Liver (tissue), 10 donors: ENCODE measurements at places on chromosomes 4 and X.

DNA sequence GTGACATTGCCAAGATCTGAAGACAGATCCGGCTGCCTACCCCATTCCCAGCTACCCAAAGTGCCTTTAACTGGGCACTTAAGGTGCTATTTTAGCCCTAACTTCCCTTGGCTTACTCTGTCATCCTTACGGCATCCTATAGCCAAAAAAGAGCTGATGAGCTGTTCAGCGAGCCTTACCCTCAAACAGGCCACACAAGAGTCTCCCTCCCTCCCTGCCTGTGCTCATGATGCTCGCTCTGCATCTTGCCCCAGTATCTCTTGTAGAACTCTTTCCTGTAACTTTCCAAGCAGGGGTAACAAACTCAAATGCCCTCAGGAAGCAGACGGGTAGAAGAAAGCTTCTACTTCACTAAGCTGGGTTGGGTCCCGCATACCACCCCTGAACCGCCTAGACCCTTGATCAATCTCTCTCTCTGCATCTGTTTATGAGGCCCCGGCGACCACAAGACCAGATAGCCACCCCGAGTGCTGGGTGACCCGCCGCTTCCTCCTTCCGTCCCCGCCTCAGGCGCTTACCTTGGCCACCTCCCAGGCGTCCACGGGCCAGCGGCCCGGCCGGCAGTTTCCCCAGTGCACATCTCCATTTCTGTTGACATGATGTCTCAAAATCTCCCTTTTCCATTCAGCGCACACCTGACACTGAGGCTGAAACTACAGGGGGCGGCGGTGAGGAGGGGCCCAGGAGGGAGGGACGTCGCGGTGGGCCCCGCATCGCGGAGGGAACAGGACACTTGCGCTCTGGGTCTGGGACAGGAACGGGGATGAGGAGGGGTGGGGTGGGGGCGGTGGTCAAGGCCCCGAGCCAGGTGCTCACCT is 663 bp downstream of the CXorf38 start:
- peak overlapping the region; percentile 86 for H3K4me3 ChIP-seq
- H3K27ac ChIP-seq: peak overlapping the region; percentile 79
- H3K27me3 ChIP-seq: no peaks in the 10 kb centered on the region
- peaks cover 29% of the 10 kb centered on the region for H3K4me1 ChIP-seq
- no peaks in the 10 kb centered on the region for H3K36me3 ChIP-seq

DNA sequence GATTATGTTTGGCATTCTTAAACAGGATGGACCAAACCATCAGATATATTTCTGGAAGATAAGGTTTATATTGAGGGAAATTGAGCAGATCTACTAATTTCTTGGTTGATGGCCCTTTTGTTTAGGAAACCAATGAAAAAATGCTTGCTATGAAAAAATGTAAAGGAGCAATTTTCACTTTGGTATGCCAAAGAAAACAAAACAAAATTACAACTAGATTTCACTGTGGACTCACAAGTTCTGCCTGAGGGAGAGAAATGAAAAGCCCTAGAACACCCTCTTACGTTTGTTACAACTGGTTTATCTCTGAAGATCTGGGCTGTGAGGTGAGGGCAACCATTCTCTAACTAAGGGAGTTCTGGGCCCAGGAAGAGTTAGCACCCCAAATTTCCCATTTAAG is 122.5 kb upstream of the IL15 start:
- H3K36me3 ChIP-seq: no peaks in the 10 kb centered on the region
- H3K4me3 ChIP-seq: no peak overlapping the region
- no peaks in the 10 kb centered on the region for H3K27me3 ChIP-seq
- no peaks in the 10 kb centered on the region for H3K4me1 ChIP-seq
- no peak for DNase-seq

DNA sequence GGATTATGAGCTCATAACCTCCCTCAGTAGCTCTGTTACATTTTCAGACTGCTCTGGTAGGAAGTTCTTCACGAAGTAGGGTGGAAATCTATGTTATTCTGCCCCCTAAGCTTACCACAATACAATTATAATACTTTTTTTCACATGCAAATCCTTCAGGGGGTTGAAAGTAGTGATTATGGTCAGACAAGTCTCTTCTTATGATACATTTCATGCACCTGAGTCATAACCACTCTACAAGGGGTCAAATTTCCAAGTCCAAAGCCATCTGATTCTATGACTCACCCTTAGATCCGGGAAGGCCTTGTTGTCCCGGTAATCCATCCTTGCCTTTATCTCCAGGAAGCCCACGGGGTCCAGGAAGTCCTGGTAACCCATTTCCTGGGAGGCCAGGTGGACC is 95.2 kb downstream of the ATG4A start:
- no peaks in the 10 kb centered on the region for H3K36me3 ChIP-seq
- no peak for DNase-seq
- H3K4me3 ChIP-seq: no peak overlapping the region
- H3K4me1 ChIP-seq: no peaks in the 10 kb centered on the region
- H3K27ac ChIP-seq: no peak overlapping the region
- H3K27me3 ChIP-seq: no peaks in the 10 kb centered on the region

DNA sequence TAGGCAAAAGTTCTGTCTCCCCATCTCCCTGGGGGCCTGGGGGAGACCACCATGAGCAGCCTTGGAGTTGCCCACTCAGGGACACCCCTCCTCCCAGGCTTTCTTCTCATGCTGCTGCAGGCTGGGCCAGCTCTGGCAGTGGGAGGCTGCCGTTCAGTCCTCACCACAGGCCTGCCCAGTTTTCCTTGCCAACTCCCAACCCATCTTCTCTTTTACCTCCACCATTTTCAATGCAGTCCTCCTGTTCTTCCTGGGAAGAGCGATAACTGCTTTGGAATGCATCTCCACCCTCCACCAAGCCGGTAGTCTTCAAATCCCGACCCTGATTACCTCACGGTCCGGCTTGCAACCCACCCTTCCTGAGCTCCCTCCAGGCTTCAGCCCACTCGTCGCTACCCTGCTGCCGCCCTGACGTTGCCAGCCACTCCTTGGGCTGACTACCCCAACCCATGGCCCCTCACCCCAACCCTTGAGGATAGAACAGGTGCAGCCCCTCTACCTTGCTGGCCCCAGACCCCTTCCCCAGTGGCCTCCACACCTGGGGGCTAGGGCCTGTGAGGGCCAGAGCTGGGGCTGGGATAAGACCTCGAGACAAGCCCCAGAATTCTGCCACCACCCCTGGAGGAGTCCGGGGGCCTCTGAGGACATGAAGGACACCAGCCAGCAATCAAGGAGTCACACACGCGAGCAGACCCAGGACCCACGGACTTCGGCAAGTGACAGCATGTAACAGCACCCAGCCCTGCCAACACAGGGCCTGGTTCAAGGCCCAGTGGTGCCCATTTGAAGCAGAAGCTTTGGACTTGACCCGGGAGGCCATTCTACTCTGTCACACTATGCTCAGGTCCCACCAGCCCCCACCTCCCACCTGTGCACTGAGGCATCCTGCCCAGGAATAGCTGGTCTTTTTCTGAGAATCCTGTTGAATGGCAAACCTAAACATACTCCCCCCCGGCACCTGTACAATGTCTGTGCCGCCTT is 9.2 kb downstream of the WDR1 start:
- peaks cover 18% of the 10 kb centered on the region for H3K4me1 ChIP-seq
- H3K4me3 ChIP-seq: no peak overlapping the region
- no peaks in the 10 kb centered on the region for H3K36me3 ChIP-seq
- H3K27me3 ChIP-seq: no peaks in the 10 kb centered on the region

GRCh38 chr4:153594210-153594609 is 89.9 kb upstream of the TLR2 start:
- no peaks in the 10 kb centered on the region for H3K4me1 ChIP-seq
- H3K27me3 ChIP-seq: no peaks in the 10 kb centered on the region
- H3K4me3 ChIP-seq: no peak overlapping the region
- H3K36me3 ChIP-seq: peaks cover 88% of the 10 kb centered on the region

GRCh38 chr4:54678826-54679225 is 21.1 kb downstream of the KIT start:
- no peaks in the 10 kb centered on the region for H3K36me3 ChIP-seq
- H3K27me3 ChIP-seq: no peaks in the 10 kb centered on the region
- H3K4me1 ChIP-seq: no peaks in the 10 kb centered on the region

GRCh38 chr4:107153228-107153627 is 117.1 kb upstream of the DKK2 start:
- no peaks in the 10 kb centered on the region for H3K27me3 ChIP-seq
- H3K4me3 ChIP-seq: no peak overlapping the region
- H3K36me3 ChIP-seq: no peaks in the 10 kb centered on the region
- no peak overlapping the region for H3K27ac ChIP-seq
- no peak for DNase-seq
- no peaks in the 10 kb centered on the region for H3K4me1 ChIP-seq

- no peak overlapping the region for H3K27ac ChIP-seq
- H3K4me3 ChIP-seq: no peak overlapping the region
- no peak for DNase-seq
- no peaks in the 10 kb centered on the region for H3K4me1 ChIP-seq
These were observed 80.9 kb upstream of the PLAC1 start for GRCh38 chrX:134738986-134739740.

GRCh38 chr4:88981556-88981955 is 75.4 kb downstream of the FAM13A start:
- H3K27me3 ChIP-seq: no peaks in the 10 kb centered on the region
- no peak for DNase-seq
- H3K4me1 ChIP-seq: peaks cover 3% of the 10 kb centered on the region

DNA sequence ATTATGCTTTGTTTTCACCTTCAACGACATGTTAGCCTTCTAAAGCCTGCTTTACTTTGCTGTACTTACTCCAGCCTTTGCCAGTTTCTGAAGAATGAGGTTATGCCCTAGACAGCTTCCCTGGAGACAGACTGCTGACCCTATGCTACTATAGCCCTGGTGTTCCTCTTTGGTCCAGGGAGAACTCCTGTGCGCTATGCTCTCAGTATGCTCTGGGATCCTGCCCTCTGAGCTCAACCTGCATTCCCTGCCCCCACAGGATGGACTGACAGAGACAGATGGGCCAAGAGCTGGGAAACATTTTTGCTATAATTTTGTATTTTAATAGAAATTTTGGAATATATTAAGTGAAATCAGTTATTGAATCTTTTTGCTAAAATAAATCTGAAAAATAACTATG is 425.9 kb downstream of the TMA16 start:
- no peak overlapping the region for H3K4me3 ChIP-seq
- no peaks in the 10 kb centered on the region for H3K27me3 ChIP-seq
- DNase-seq: no peak
- H3K27ac ChIP-seq: no peak overlapping the region

DNA sequence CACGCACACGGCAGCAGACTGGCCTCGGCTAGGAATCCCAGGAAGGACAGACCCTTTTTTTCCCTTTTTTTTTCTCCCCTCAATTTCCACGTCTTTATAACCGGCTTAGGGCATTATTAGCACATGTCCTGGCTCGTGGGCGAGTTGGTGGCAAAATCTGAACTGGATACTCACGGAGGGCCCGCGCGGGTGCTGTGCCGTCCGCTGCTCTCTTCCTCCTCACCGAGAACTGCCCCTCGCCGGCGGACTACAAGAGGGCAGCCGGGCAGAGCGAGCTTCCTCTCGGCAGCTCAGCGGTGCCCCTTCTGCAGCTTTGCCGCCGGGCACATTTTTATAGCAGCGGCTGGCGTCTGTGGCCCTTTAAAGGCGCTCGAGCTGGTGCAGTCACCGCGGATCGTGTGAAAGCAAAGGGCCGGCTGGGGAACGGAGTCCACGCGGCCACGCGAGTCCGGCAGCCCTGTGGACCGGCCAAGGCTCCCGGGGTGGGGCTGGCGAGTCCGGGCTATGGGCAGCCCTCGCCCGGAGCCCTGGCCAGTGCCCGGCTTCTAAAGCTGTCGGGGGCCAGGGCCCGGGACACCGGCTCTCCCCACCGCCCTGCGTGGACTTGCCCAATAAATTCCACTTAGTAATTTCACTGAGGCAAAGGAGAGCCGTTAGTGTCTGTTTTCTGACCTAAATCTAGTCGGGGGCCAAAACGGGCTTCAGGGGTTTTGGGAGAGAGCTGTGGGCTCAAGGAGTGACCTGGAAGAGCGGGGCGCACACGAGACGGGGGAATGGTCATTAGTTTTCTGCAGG is 1.3 kb upstream of the CITED1 start:
- DNase-seq: no peak
- H3K4me3 ChIP-seq: peak overlapping the region; percentile 51
- no peaks in the 10 kb centered on the region for H3K36me3 ChIP-seq

- H3K36me3 ChIP-seq: no peaks in the 10 kb centered on the region
- no peaks in the 10 kb centered on the region for H3K27me3 ChIP-seq
- H3K4me3 ChIP-seq: no peak overlapping the region
These were observed 3.0 kb downstream of the ANK2 start for GRCh38 chr4:113052379-113052951.

GRCh38 chrX:94908171-94908570 is 1234.2 kb downstream of the FAM133A start:
- H3K4me1 ChIP-seq: no peaks in the 10 kb centered on the region
- H3K27ac ChIP-seq: no peak overlapping the region
- DNase-seq: no peak
- H3K27me3 ChIP-seq: no peaks in the 10 kb centered on the region

DNA sequence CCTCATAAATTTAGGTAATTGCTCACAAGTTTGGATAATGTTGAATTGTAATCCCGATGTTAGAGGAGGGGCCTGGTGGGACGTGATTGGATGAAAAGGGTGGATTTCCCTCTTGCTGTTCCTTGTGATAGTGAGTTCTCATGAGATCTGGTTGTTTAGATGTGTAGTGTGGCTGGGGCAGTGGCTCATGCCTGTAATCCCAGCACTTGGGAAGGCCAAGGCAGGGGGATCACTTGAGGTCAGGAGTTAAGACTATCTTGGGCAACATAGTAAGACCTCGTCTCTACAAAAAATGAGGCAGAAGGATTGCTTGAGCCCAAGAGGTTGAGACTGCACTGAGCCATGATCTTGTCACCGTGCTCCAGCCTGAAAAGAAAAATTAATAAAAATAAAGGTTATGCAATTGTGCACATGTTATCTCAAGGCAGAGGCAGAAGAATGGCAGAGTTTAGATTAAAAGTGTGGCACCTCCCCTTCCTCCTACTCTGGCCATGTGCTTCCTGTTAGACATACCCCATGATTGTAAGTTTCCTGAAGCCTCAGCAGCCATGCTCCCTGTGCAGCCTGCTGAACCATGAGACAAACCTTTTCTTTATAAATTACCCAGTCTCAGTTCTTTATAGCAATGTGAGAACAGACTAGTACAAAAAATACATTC is 36.5 kb downstream of the ERVMER34-1 start:
- no peak overlapping the region for H3K27ac ChIP-seq
- DNase-seq: no peak
- H3K4me1 ChIP-seq: peaks cover 4% of the 10 kb centered on the region

DNA sequence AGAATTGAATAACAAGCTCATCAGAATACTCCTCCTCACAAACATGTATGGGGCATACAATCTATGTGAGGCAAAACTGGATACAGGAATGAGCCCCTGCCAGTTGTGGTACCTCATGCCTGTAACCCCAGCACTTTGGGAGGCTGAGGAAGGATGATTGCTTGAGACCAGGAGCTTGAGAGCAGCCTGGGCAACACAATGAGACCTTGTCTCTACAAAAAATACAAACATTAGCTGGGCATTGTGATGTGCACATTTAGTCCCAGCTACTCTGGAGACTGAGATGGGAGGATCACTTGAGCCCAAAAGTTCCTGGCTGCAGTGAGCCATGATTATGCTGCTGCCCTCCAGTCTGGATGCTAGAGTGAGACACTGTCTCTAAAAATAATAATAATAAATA is 611.0 kb downstream of the NLGN4X start:
- no peak overlapping the region for H3K27ac ChIP-seq
- no peak overlapping the region for H3K4me3 ChIP-seq
- H3K4me1 ChIP-seq: no peaks in the 10 kb centered on the region
- DNase-seq: no peak
